Esophagus squamous epithelium (tissue), 5 donors: ENCODE measurements at places on chromosomes 1 and 21.

DNA sequence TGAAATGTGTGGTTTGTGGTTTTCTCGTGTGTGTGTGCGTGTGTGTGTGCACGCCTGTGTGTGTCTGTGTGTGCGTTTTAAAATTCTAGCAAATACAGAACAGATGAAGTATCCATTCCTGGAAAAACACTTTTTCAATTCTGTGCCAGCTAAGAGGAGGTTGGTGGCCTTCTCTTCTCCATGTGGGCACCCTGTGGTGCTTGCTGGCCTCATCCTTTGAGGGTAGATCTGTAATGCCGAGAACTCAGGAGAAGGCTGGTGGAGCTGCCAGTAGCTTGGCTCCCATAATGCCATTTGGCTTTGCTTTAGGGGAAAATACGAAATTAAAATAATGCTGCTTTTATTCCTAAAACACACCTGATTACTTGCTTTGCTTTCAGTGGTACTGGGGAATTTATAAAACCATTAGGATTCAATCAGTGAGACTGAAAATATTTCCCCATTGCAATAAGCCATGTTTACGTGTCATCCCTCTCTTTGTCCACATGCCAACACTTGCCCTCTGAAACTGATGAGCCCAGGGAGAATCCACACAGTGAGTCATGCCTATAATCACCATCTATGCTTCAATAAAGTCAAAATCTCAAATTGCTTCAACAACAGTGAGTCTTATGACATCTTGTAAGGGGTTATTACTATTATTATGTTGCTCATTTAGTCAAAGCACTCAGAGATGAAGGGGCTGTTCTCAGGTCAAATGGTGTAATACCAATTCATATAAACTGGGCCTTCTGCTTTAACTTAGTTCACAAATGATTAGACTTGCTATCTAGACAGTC lies 39.2 kb downstream of the ABCA4 start:
- H3K27me3 ChIP-seq = no peaks in the 10 kb centered on the region
- H3K27ac ChIP-seq = no peak overlapping the region
- no peaks in the 10 kb centered on the region for H3K36me3 ChIP-seq
- H3K4me3 ChIP-seq = no peak overlapping the region

GRCh38 chr1:197180252-197180878 lies 33.9 kb upstream of the ASPM start:
- H3K27ac ChIP-seq = no peak overlapping the region
- no peak for DNase-seq
- H3K27me3 ChIP-seq = no peaks in the 10 kb centered on the region
- no peaks in the 10 kb centered on the region for H3K4me1 ChIP-seq
- H3K4me3 ChIP-seq = no peak overlapping the region
- peaks cover 91% of the 10 kb centered on the region for H3K36me3 ChIP-seq

- H3K27ac ChIP-seq = peak overlapping the region; percentile 57
- no peaks in the 10 kb centered on the region for H3K27me3 ChIP-seq
- H3K4me1 ChIP-seq = peaks cover 66% of the 10 kb centered on the region
- H3K4me3 ChIP-seq = peak overlapping the region; percentile 26
These were observed 3.6 kb upstream of the KIAA2013 start for GRCh38 chr1:11929849-11930248.

- no peak overlapping the region for H3K4me3 ChIP-seq
- H3K36me3 ChIP-seq = no peaks in the 10 kb centered on the region
- H3K4me1 ChIP-seq = no peaks in the 10 kb centered on the region
- no peaks in the 10 kb centered on the region for H3K27me3 ChIP-seq
These were observed 1291.5 kb upstream of the B3GALT2 start for GRCh38 chr1:194477908-194478307.

DNA sequence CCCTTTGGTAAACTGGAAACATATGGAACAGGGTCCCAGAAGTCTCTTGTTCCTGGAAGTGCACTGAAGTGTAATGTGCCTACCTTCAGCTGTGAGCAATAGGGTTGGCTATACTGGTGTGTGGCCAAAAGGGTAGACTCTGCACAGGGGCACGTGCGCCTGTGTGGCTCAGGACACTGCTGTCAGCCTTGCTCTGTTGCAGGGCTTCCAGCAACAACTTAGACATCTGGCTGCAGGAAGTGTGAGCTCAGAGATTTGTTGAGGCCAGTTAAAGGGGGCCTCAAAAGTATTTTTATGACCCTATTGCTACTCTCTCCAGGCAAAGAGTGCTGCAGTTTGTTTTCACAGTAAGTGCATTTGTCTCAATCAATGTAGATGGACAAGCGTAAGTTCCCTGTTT lies 7.5 kb downstream of the CTPS1 start:
- H3K27ac ChIP-seq = no peak overlapping the region
- H3K4me1 ChIP-seq = peaks cover 36% of the 10 kb centered on the region
- peaks cover 5% of the 10 kb centered on the region for H3K36me3 ChIP-seq
- no peak overlapping the region for H3K4me3 ChIP-seq

DNA sequence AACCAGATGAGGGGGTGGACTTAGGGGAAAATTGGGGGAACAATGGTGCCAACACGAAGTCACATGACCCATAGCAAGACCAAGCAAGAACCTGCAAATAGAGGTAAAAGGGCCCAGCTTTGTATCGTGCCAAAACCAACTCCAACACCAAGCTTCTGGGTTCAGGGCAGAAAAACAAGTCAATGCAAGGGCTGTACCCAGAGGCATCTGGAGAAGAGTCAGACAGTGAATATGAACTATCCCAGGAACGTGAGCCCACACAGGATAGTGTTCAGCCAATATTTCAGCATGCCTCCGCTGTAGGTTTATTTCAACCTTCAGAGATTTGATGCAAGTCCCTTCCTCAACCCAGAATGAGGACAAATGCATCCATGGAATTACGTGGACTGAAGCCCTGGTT lies 15.0 kb upstream of the ZMYM6 start:
- no peaks in the 10 kb centered on the region for H3K36me3 ChIP-seq
- no peak for DNase-seq
- H3K4me1 ChIP-seq = peaks cover 8% of the 10 kb centered on the region
- H3K4me3 ChIP-seq = no peak overlapping the region

GRCh38 chr1:169261884-169262283 lies 105.7 kb downstream of the NME7 start:
- no peak for DNase-seq
- no peaks in the 10 kb centered on the region for H3K4me1 ChIP-seq

- no peaks in the 10 kb centered on the region for H3K4me1 ChIP-seq
- H3K4me3 ChIP-seq = no peak overlapping the region
- no peak for DNase-seq
- no peaks in the 10 kb centered on the region for H3K36me3 ChIP-seq
These were observed 282.7 kb downstream of the HMCN1 start for GRCh38 chr1:186016856-186017255.
